Left lung (tissue), 14 donors: ENCODE measurements at places on chromosomes 12 and 14. TPM values are rescaled to one million over a fixed set of nuclear protein-coding genes. Genes with fewer than 3 reads are reported as not detected.

DNA sequence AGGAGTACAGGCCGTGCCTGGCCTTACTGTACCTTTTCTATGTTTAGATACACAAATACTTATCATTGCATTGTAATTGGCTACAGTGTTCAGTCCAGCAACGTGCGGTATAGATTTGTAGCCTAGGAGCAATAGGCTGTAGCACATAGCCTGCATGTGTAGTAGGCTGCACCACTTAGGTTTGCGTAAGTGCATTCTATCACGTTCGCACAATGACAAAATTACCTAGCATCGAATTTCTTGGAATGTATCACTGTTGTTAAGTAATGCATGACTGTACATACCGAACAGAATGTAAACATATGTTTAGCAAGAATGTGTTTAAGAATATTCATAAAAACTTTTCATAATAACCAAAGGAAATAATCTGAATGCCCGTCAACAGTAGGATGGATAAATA is 31.9 kb downstream of the VRTN start:
- no peaks in the 10 kb centered on the region for H3K4me1 ChIP-seq
- DNase-seq: no peak
- H3K27ac ChIP-seq: no peak overlapping the region
- H3K27me3 ChIP-seq: no peaks in the 10 kb centered on the region

- no peak overlapping the region for H3K4me3 ChIP-seq
- no peaks in the 10 kb centered on the region for H3K36me3 ChIP-seq
These were observed 36.3 kb downstream of the PLEKHG7 start for GRCh38 chr12:92739113-92739512.

DNA sequence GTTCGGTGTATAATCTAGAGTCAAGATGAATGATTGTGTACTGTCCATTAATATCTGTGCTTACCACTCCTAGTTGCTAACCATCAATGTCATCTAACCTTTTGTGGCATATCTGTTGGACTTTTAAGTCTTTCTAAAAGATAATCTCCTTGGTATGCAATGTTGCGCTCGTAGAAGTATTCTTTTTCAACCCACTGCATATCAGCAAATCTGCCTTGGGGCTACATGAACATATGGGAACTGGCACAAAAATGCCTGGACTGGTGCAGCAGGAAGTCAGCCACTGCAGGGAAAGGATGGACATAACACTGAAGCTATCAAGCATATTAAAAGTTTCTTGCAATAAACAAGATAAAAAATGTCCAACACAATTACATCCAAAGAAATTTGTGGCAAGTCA is 124.3 kb upstream of the SLC38A4 start:
- no peak for DNase-seq
- H3K36me3 ChIP-seq: no peaks in the 10 kb centered on the region
- H3K27ac ChIP-seq: no peak overlapping the region
- no peaks in the 10 kb centered on the region for H3K27me3 ChIP-seq

DHRS2 gene
- 0.70 TPM for polyA plus RNA-seq

CLEC9A gene
- 1.9 TPM for polyA plus RNA-seq

GRCh38 chr14:76456200-76456599 is 80.3 kb downstream of the ESRRB start:
- H3K27ac ChIP-seq: no peak overlapping the region
- no peaks in the 10 kb centered on the region for H3K27me3 ChIP-seq
- DNase-seq: peak; percentile 27

DNA sequence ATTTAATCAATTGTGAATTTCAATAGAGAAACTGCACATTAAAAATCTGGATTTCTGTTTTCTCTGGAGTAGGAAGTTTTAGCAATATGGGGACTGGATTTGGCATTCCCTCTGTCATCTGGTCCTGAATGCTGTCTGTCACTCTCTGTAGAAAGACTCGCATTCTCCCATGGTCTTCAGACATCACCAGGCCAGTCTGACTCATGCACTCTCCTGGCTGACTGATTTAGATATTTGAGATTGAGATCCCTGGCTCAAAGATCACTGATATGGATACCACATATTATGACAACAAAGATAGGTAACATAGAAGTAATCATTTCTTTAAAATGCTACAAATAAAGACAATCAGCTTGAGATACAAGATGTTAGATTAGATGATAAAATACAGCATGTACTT is 524.5 kb downstream of the GALC start:
- H3K36me3 ChIP-seq: no peaks in the 10 kb centered on the region
- H3K27ac ChIP-seq: no peak overlapping the region
- no peaks in the 10 kb centered on the region for H3K4me1 ChIP-seq
- no peak overlapping the region for H3K4me3 ChIP-seq
- H3K27me3 ChIP-seq: no peaks in the 10 kb centered on the region

- H3K27me3 ChIP-seq: no peaks in the 10 kb centered on the region
- H3K4me1 ChIP-seq: no peaks in the 10 kb centered on the region
- no peak overlapping the region for H3K27ac ChIP-seq
- no peaks in the 10 kb centered on the region for H3K36me3 ChIP-seq
- no peak overlapping the region for H3K4me3 ChIP-seq
- DNase-seq: no peak
These were observed 158.6 kb downstream of the ZNF664 start for GRCh38 chr12:124131659-124132058.

GRCh38 chr14:99268810-99269707 is 2.9 kb downstream of the BCL11B start:
- DNase-seq: no peak
- H3K4me3 ChIP-seq: no peak overlapping the region
- peaks cover 45% of the 10 kb centered on the region for H3K4me1 ChIP-seq

CMAS gene
- polyA plus RNA-seq: 52.0 TPM

TBC1D30 gene
- 4.3 TPM for polyA plus RNA-seq

DNA sequence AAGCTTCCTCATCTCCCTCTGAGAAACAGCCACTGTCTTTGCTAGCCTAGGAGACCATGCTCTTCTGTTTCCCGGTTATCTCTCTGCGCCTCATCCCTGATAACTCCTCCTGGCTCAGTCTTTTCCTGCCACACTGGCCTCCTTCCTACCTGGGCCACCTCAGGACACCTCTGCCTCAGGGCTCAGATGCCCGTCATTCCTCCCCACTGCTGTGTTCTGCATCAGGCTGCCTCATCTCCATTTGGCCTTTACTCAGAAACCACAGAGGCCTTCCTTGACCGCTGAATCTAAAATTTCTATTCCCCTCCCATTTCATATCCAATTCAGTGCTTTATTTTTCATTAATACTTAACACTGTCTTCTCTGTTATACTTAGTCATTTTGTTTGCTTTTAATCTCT is 311.0 kb upstream of the RGS6 start:
- DNase-seq: no peak
- H3K36me3 ChIP-seq: no peaks in the 10 kb centered on the region
- H3K4me3 ChIP-seq: no peak overlapping the region
- H3K27ac ChIP-seq: no peak overlapping the region
- H3K4me1 ChIP-seq: no peaks in the 10 kb centered on the region
- no peaks in the 10 kb centered on the region for H3K27me3 ChIP-seq

DNA sequence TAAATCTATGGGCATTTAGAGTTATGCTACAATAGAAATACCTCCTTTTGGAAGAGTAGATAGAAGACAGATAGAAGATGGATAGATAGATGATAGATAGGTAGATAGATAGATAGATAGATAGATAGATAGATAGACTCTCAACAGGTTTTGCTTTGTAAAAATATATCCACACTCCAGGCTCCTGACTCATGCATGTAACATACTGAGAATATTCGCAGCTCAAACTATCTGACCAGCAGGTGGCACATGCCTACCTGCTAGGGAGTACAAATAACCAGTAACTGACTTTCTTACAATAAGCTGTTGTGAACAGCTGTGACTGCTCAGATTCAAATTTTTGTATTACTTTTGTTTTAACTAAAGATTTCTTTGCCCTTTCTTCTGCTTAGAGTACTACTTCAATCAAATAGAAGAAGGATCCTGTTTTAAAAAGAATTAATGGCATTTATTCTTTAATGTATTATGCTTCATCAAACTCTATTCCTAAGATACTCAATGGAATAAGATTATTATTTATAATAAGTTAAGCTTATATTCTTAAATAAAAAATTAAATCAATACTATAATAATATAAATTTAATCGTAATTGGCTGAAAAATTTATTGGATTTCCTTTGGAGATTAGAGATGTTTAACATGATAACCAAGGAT is 15.8 kb upstream of the CPNE8 start:
- no peak overlapping the region for H3K27ac ChIP-seq
- H3K36me3 ChIP-seq: no peaks in the 10 kb centered on the region

- no peak overlapping the region for H3K27ac ChIP-seq
- H3K4me3 ChIP-seq: no peak overlapping the region
- peaks cover 17% of the 10 kb centered on the region for H3K4me1 ChIP-seq
- H3K36me3 ChIP-seq: peaks cover 9% of the 10 kb centered on the region
- no peaks in the 10 kb centered on the region for H3K27me3 ChIP-seq
These were observed 1.2 kb upstream of the GOLGA5 start for GRCh38 chr14:92792885-92793284.

ESRRB gene
- polyA plus RNA-seq: 0.55 TPM

DNA sequence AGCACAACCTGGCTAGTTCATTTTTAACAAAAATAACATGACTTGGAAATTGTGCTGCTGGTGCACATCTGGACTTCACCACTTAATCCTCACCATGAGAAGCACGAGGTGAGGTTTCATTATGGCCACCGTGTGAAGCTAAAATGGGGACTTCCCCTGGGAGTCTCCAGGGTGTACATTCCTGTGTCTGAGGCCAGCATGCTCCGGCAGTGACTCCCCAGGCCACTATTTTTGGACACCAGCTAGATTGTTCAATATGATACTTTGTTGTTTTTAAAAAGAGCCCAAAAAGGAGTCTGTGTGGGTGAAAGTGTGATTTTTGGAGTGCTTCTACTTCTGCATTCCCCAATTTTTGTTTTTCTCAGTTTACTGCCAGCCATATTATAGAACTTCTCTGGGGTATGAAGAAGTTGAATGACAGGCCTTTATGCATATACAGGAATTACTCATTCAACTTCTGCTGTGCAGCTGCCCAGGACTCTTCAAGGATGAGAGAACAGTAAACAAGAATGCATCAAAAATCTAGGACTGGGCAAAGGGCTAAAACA is 16.9 kb upstream of the AICDA start:
- no peak overlapping the region for H3K27ac ChIP-seq
- no peaks in the 10 kb centered on the region for H3K4me1 ChIP-seq
- no peak overlapping the region for H3K4me3 ChIP-seq

DNA sequence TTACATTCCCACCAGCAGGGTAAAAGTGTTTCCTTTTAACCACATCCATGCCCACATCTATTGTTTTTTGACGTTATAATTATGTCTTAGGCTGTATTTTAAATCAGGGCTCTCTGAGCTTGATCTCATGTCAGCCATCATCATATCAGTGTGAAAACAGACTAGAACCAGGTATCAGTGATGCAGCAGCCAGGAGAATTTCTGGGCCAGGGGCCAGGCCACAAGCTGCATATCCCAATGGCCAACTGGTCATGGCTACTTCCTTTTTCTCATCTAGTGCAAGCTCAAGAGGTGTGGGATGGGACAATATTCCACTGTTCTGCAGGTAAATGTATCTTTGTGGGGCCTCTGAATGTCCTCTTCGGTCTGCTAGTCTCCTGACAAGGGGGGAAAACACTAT is 125.1 kb downstream of the CRADD start:
- H3K27me3 ChIP-seq: no peaks in the 10 kb centered on the region
- H3K4me1 ChIP-seq: peaks cover 9% of the 10 kb centered on the region
- no peak overlapping the region for H3K27ac ChIP-seq
- H3K36me3 ChIP-seq: no peaks in the 10 kb centered on the region
- no peak for DNase-seq
- no peak overlapping the region for H3K4me3 ChIP-seq

MAP1LC3B2 gene
- polyA plus RNA-seq: 6.0 TPM

DNA sequence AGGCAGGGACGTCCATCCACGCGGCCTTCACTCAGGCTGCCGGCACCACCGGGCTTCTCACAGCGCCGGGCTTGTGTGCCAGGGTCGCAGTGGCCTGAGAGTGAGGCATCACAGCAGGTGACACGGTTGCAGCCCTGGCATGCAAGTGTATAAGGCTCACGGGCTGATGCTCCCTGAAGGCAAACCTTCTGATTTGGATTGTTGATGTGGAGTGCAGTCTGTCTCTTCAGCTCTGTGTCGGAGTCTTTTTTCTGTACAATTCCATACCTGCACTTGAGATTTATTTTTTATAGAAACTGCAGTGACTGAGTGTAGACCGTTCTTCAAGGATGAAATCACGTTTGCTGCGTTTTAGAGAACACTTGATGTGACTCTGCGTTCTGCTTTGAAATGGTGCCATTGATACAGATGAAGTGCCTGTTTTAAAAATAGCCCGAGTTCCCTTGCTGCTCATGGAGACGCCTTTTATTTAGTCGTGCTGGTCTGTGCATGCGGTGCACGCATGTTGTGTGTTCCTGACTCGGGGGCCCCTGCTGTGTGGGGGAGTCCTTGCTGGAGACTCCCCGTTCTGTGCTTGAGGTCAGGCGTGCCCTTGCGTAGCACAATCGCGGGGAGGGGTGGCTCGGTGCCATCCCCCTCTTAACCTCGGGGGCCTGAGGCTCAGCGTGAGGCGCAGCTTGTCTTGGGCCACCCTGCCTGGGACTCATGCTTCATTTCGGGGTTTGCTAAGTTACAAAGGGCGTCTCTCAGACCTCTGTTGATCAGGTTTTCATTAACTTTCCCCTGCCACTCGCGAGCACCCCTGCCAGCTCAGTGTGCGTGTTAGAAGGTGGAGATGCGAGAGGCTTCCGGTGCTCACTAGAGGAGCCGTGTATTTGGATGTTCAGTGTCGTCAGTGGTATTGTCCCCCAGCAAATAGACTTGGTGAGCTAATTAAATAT is 21.6 kb upstream of the AMN start:
- no peaks in the 10 kb centered on the region for H3K27me3 ChIP-seq
- H3K27ac ChIP-seq: peak overlapping the region; percentile 48
- DNase-seq: no peak
- peaks cover 79% of the 10 kb centered on the region for H3K36me3 ChIP-seq
- no peak overlapping the region for H3K4me3 ChIP-seq
- H3K4me1 ChIP-seq: peaks cover 8% of the 10 kb centered on the region

- no peaks in the 10 kb centered on the region for H3K36me3 ChIP-seq
- peaks cover 43% of the 10 kb centered on the region for H3K4me1 ChIP-seq
- peak overlapping the region; percentile 28 for H3K27ac ChIP-seq
- no peak for DNase-seq
- H3K27me3 ChIP-seq: no peaks in the 10 kb centered on the region
These were observed 54.3 kb upstream of the NPFF start for GRCh38 chr12:53561590-53561953.

LRRIQ1 gene
- 5.5 TPM for polyA plus RNA-seq

DNA sequence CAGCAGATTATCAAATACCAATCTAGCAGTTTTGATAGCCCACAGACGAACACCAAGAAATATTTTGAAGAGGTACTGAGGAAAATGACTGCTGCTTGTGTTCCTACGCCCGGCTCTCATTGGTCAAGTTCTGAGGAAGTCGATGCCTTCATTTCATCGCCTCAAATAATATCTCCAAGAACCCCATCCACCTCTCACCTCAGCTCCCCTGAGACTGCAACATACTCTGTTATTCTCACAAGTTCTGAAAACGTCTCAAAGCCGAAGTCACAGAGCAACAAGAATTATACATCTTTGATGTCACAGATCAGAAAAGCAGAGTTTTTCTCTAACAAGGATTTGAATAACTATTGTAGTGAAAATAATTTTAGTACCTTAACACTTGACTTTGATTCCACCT is 55.5 kb upstream of the BCAT1 start:
- H3K4me3 ChIP-seq: no peak overlapping the region
- no peak overlapping the region for H3K27ac ChIP-seq
- no peak for DNase-seq
- H3K4me1 ChIP-seq: no peaks in the 10 kb centered on the region
- no peaks in the 10 kb centered on the region for H3K36me3 ChIP-seq
- no peaks in the 10 kb centered on the region for H3K27me3 ChIP-seq
